ENCODE measurements at places on chromosomes 16 and 17. TPM values are rescaled to one million over a fixed set of nuclear protein-coding genes. Genes with fewer than 3 reads are reported as not detected.

The SMARCD2 gene
- total RNA-seq = 108 TPM

The LRRC37A gene
- 14.4 TPM for total RNA-seq

The CACNG3 gene
- not detected for total RNA-seq

The KIF19 gene
- 1.7 TPM for total RNA-seq

The PLLP gene
- 6.2 TPM for total RNA-seq

The SHISA6 gene
- 0.18 TPM for total RNA-seq

The PMFBP1 gene
- 1.4 TPM for total RNA-seq

The ARL5C gene
- not detected for total RNA-seq

The CDH11 gene
- total RNA-seq = 661 TPM

The KRT12 gene
- not detected for total RNA-seq

The GPRC5B gene
- 24.6 TPM for total RNA-seq

DNA sequence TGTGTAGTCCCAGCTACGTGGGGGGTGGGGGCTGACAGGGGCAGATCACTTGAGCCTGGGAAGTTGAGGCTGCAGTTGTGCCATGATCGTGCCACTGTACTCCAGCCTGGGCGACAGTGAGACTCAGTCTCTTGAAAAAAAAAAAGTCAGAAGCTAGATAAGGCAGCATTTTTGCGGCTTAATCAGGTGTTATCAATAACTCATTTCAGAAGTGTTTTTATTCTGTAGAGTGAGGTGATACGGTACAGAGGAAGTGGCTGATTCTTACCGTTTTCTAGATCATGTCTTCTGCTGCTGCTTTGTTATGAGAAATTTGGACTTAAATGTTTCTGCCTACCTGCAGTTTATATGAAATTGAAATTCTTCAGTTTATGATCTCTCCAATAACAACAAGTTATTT lies 18.6 kb downstream of the ZC3H18 start:
- DNase-seq = no peak

- DNase-seq = no peak
These were observed 55.1 kb downstream of the RPTOR start for GRCh38 chr17:80599546-80600305.

- DNase-seq = no peak
These were observed 40.3 kb upstream of the FAM20A start for GRCh38 chr17:68641276-68642117.

GRCh38 chr16:25158401-25158800 lies 46.9 kb downstream of the LCMT1 start:
- no peak for DNase-seq

GRCh38 chr17:64022611-64023063 lies 2.2 kb upstream of the ICAM2 start:
- no peak for DNase-seq

GRCh38 chr16:21580807-21581206 lies 18.6 kb upstream of the METTL9 start:
- no peak for DNase-seq

GRCh38 chr16:10333321-10334032 lies 52.4 kb upstream of the ATF7IP2 start:
- DNase-seq = no peak

DNA sequence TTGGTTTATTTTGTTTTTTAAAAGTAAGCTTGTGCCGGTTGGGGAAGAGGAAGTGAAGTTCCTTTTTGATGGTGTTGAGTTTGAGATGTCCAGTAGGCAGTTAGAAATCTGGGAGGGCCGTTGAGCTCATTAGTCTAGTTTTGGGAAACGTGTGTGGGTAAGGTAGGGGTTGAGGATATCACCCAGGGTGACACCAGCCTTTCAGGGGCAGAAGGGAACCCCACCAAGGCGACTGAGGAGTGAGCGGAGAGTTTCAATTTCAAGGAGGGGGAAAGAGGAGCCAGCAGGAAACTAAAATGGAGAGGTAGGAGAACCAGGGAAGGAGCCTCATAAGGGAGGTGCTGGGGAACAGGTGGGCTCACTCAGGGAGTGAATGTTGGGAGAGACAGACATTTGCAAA lies 22.7 kb downstream of the HAPSTR1 start:
- no peak for DNase-seq

DNA sequence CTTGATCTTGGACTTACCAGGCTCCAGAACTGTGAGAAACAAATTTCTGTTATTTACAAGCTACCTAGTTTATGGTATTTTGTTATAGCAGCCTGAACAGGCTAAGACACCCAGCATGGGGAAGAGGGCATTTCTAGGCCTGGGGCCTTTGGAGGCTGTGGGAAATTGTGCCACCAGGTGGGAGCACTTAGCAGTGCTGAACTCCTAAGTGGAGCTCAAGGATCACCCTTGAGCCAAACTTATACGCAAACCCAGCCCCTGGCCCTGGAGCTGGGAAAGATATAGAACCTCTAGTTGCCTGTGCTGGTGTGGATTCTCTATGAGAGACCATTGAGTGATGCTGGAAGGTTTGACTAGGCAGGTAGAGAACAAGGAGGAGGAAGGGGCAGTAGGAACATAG lies 36.1 kb downstream of the MIS12 start:
- DNase-seq = no peak

- DNase-seq = no peak
These were observed 6.4 kb downstream of the SIAH1 start for GRCh38 chr16:48378836-48379235.

GRCh38 chr16:12009462-12009861 lies 32.9 kb downstream of the SNX29 start:
- DNase-seq = no peak

DNA sequence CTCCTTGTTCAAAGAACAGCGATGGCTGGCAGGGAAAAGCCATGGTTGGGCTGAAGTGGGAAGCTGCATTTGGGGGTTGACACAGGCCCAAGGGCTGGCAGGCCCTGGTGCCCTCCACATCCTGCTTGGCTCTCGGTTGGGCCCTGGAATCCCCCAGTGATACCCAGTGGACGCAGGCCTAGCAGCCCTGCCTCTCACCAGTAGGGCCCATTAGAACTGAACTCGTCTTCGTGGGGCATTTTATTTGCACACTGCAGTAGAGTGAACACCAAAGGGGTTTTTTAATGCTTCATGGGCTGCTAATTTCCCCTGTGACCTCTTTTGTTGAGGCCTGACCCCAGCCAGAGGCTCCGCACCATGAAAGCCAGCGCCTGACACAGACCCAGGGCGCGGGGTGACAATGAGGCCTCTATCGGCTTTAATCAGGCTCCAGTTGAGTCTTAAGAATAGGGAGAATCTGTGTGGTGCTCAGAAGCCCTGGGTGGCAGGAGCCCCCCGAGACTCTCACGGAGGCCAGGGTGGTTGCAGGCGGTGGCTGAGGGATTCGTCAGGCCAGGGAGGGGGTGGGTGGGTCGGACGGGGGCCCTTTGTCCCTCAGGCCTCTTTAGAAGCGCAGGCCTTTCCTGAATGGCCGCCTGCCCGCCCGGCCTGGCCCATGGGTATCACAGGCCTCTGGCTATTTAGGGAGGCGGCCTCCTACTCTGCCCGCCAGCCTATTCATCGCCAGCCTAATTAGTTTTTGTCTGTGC lies 199.3 kb downstream of the NTN1 start:
- DNase-seq = no peak

GRCh38 chr16:79848719-79849118 lies 248.2 kb upstream of the MAF start:
- DNase-seq = peak; percentile 49

GRCh38 chr16:19872935-19873334 lies 11.7 kb downstream of the GPRC5B start:
- no peak for DNase-seq

- DNase-seq = no peak
These were observed 54.3 kb upstream of the MED13 start for GRCh38 chr17:62119373-62119772.

DNA sequence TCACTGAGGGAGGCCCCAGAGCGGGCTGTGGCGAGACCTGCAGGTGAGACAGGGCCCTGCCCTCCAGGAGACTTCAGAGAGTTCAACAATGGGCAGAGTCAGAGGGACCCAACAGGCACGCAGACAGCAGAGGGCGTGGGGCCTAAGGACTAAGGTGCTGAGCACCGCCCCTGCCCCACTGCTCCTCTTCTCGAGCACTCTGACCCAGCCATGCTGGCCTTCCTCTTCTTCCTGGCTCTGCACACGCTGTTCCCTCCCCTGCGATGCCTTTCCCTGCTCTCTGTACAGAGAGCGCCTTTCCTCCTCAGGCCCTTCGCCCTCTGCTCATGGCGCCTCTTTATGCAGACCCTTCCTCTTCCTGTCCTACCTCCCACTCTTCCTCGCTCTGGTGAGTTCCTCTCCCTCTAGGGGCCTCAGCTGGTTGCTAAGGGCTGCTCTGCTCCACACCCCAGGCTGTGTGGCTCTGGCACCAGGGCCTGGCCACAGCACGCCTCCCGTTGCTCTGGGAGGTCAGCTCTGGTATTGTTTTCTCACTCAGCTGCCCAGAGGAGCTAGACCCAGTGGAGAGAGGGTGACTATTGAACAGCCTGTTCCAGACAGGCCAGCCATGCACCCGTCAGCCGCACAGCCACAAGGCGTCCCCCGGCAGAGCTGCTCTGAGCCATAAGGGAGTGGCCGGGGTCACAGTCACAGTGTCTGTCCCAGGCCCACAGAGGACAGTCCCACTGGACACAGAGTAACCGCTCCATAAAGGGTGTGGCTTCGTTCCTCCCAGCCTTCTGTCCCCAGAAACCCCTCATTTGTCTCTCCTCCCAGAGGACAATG lies 13.6 kb upstream of the RASD1 start:
- no peak for DNase-seq

DNA sequence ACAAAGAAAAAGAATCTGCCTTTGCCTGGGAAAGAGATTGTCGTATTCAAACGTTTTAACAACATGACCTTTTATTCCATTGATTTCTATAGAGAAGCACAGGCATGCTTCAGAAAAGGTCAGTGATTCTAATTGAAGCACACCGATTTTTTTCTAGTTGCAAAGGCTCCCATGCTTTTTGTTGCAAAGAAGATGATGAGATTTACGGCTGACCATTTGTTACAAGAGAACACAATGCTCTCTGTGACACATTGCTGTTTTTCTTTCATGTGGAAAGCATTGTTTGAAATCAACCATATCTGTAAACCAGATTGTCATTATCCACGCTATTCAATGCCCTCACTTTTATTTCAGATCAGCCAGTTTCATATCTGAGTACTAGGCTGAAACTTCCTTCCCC lies 99.8 kb downstream of the NLK start:
- no peak for DNase-seq

- no peak for DNase-seq
These were observed 254.3 kb upstream of the SALL1 start for GRCh38 chr16:51405361-51405760.

DNA sequence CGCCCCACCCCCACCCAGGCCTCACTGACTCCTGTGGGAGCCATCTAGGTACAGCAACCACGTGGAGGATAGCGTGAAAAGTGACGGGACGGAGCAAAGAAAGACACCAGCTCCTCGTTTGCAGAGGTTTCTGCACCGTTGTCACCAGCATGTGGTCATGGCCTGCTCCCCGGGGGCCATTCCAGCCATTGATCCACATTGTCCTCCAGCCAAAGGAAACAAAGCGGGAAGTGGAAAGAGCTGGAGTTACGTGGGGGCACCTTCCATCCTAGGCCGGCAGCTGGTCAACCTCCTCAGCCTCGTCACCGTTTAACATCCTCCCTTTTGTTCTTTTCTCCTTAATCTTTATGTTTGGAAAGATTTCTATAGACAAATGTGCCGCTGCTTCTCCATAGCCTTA lies 153.7 kb downstream of the RPTOR start:
- DNase-seq = no peak

Data from uterus (tissue), 4 donors.